ENCODE measurements at places on chromosomes 16 and 17.

GRCh38 chr17:56447171-56447570 is 146.3 kb upstream of the NOG start:
- DNase-seq, result no peak

GRCh38 chr17:18377437-18378204 is at the start of gene EVPLL:
EVPLL (plus strand) TSS chr17:18377778; CDS start chr17:18380938, 3,160 bp downstream.
- DNase-seq, result no peak

DNA sequence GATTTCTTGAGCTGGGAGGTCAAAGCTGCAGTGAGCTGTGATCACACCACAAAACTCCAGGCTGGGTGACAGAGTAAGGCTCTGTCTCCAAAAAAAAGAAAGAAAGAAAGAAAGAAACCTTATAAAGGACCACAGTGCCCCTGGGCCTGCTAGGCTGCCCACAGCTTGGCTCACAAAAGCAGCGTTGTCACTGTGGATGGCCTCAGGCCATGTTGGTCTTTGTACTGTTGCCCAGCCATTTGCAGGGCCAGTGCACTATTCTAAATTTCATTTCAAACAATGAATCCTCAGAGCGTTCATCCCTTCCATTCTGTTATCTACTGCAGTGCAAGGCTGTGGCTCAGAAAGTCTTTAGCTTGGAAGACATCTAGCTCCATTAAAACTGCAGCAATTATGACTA is 208.4 kb downstream of the SLC39A11 start:
- no peak for DNase-seq

DNA sequence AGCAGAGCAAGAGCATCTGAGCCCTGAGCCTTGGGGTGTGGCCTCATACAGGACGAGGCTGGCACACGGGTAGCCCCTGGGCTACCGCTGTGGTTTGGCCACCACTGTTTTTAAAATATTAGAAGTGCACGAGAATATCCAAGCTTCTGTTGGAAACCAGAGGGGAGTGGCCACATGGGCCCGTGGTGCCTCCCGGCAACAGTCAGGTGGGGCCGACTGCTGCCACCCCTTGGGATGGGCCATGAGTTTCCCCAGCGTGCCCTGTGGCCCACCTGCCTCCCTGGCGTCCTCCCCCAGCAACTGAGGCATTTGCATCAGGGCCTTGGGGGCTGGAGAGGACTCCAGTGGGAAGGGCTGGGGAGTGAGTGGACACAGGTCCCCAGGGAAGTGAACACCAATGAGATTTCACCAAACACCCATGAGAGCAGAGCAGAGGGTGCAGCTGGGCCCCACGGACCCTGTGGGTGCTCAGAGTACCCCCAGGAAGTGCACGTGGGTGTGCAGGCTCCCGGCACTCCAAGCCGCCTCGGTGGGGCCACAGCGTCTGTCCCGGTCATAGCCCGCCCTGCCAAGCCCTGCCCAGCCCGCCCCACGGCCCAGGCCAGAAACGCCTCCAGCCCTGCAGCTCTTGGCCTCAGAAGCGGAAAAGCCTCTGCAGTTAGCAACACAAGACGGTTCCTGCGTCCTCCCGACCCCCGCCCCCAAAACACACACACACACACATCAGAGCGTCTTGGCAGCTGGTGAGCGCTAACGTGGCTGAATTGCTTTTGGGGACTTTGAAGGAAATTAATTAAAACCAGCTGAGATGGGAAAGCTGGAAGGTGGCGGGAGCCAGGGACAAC is 22.7 kb downstream of the ZNF469 start:
- no peak for DNase-seq

- DNase-seq, result no peak
These were observed 68.5 kb upstream of the TBX2 start for GRCh38 chr17:61331178-61331577.

- DNase-seq, result no peak
These were observed 11.6 kb upstream of the GP1BA start for GRCh38 chr17:4920351-4921048.

DNA sequence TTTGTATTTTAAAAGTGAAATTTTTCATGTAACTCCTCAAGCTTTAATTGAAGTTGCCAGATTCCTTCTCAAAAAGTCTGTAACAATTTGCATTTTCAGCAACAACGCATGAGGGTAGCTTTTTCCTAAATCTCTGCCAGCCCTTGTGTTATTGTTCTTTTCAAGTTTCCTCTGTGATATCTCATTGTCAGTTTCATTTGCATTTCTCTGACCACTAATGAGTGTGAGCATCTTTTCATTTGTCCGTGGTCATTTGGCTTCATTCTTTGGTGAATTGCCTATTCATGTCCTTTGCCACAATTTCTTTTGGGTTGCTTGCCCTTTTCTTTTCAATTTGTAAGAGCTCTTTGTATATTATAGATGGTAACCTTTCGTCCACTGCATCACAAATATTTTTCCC is 68.0 kb upstream of the NKD1 start:
- no peak for DNase-seq

DNA sequence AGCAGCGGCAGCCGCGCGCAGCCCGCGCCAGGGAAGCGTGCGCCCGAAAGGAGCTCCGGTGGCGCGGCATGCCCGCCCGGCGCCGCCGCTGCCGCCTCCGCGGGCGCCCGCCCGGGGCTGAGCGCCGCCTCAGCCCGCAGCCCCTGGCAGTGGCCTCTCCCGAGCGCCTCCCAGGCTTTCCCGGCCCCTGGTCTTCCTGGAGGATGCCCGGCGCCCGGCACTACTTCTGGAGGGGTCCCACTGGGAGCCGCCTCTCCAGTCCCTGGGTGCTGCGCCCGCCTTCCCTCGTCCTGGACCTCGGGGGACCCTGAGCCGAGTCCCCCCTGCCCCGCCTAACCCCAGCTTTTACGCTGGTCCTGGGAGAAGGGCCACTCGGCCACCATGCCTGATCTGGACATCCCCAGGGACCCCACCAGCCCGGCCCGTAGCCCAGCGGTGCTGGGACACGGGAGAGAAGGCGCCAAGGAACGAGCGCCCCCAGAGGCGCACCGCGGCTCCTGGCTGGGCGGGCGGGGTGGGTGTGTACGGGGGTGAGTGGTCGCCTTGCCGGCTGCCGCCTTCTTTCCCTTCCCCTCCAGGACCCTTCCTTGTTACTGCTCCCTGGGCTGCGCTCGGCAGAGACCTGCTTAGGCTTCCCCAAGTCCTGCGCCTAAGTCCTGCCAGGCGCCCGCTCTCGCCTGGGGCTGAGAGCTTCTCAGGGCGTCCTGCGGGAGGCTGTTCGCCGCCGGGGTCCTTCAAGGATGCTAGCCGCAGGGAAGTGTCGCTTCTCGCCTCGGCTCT is 704 bp downstream of the ASIC2 start:
- DNase-seq, result no peak

GRCh38 chr16:886802-887731 is 83.7 kb downstream of the LMF1 start:
- no peak for DNase-seq

DNA sequence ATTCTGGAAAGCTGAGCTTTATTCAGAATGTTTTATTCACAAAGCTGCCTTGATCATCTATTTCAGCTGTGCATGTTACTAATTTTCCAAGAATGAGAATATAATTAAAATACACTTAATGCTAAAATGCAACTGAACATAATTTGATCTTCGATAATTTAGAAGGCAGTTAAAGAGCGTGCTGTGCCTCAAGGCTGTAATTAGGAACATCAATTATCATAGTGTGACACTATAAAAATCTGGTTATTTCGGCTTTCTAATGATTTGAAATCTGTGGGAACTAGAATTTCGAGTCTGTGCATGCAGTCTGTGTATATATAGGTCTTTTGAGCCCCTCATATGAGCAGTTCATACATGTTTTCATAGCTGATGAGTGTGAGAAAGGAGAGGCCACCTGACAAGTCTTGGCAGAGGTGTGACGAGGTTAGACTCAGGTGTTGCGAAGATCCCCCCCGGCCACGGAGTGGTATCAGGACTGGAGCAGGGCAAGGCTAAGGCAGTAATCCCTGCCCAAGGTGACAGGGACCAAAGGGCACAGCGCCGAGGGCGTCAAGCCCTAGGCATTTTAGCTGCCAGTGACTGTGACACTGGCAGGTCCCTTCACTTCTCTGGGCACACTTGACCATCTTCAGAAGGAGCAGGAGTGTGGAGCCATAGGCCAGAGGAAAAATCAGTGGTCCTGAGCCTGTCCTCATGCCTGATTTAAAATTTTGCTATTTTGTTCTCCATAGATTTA is 328.5 kb downstream of the SNX29 start:
- DNase-seq, result no peak

DNA sequence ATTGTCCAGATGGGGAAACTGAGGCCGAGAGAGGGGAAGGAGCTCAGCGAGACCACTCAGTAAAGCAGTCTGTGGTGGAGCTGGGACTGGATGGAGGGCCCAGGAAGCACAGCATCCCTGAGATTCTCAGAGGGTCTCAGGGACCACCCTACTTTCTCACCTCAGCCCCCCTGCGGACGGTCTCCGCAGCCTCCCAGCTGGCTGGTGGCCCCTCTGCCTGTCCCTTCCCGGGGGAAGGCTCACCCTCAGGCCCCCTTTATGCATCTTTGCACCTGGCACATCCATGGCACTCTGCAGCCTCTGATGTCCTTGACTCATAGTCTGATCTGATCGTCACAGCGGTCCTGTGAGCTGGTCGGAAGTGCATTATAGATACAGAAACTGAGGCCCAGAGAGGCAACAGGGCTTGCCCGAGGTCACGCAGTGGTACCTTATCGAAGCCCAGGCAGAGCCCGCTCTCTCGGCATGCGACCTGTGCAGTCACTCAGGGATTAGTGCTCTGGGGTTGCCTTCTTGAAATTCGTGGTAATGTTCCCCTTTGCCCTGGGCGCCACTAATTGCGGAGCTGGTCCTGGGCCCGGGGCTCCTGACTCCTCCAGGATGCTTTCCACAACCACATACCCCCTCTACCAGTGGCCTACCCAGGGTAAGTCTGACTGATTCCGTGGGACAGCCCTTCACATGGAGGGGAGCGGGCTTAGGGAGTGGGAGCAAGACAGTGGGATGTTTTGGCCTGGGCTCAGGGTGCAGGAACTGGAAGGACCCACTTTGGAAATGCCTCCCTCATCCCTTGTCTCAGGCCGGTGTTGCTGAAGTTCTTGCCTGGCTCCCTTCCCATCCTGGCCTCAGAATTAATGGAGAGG is 24.4 kb downstream of the RAB11FIP4 start:
- DNase-seq, result no peak

Data from stimulated activated CD4-positive, alpha-beta T cell treated with anti-CD3 and anti-CD28 coated beads, Interleukin-1b, Interleukin-23, amount 100 ng/mL, for 1 hour (primary cell).